ENCODE measurements at places on chromosomes 5 and 9.

- no peak for DNase-seq
Measured at GRCh38 chr5:10485142-10485795, 43.6 kb downstream of the ROPN1L start.

GRCh38 chr5:52531105-52531504 lies 256.6 kb upstream of the ITGA1 start:
- no peak for DNase-seq

- no peak for DNase-seq
Measured at GRCh38 chr5:1796371-1797102, 3.1 kb downstream of the MRPL36 start.

DNA sequence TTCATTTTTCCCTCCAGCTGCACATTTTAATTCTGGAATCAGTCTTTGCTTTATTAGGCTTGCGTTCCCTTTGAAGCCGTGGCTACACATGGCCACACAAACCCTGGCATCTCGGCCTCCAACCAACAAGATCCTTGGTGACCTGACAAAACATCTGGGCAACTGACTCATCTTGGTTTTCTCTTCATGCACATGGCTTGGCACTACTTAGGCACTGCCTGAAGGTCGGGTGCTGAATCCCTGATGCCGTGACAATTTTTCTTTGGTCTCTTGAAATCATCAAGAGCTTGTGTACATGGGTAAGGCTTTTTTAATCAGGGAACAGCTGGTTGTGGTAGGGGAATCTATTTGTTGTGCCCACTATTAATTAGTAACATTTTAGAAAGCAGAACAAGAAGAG lies 16.0 kb upstream of the PAPPA start:
- no peak for DNase-seq

GRCh38 chr5:470961-471749 lies 28.2 kb downstream of the EXOC3 start:
- DNase-seq: no peak

DNA sequence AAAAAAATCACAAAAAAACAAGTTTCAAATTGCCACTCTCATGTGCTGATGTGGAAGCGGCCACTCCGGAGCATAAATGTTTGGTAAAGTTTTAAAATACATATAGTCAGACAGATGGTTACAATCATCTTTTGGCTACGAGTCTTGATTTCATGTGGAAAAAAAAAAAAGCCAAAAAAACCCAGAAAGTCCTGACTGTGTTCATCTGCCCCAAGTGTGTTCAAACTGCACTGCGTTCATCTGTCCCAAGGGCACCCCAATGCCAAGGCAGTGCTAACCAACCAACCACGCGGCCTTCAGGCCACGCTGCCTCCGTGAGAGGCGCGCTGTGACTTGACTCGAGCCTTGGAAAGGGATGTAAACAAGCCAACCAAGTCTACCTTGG lies 127.1 kb downstream of the MYO10 start:
- DNase-seq: no peak

- no peak for DNase-seq
Measured at GRCh38 chr5:75668445-75668844, 48.8 kb downstream of the POC5 start.

- no peak for DNase-seq
Measured at GRCh38 chr9:3385871-3386270, 139.9 kb downstream of the RFX3 start.

- no peak for DNase-seq
Measured at GRCh38 chr9:81526587-81526986, 162.8 kb downstream of the TLE1 start.

DNA sequence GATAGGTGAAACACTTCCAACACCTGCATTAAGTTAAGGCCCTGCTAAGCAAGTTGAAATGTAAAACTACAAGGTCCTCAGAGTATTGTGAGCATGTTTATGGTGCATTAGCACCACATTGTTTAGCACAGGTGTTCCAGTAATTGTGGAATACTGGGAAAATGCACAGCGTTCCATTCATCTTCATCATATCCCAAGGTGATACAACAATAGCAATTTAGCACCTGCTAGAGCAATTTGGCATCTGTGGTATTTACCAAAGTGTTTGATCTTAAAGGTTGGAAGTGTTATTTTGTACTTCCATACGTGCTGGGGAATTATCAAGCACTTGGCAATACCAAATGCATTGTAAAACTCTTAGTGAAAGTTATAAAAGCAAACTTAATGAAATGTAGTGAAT lies 266.8 kb downstream of the CYLC2 start:
- no peak for DNase-seq

DNA sequence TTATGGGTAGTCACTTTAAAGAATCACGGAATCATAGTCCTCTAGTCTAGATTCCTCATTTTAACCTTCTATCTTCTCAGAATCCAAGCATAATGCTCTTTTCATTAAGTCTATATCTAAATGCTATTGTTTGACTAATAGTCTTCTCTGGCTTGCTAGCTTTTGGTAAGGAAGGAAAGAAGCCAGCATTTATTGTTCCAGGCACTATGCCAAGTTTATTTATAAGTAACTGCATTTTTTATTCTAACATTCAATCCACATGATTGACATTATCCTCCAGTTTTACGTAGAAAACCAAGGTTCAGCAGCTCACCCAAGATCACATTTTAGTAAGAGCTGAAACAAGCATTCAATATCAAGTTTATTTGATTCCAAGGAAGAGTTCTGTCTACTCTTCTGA lies 254.2 kb downstream of the SAXO1 start:
- DNase-seq: no peak

- DNase-seq: no peak
Measured at GRCh38 chr9:112127281-112127680, 47.8 kb downstream of the SUSD1 start.

DNA sequence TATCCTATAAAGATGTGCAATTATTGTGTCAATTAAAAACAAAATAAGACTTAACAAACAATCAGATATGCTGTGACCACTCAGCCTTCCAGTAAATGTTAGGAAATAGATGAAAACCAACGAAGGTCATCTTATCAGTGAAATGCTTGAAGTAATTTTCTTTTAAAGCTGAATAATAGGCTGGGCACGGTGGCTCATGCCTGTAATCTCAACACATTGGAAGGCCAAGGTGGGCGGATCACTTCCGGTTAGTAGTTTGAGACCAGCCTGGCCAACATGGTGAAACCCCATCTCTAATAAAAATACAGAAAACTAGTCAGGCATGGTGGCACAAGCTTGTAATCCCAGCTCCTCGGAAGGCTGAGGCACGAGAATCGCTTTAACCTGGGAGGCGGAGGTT lies 31.2 kb downstream of the NLN start:
- DNase-seq: no peak

DNA sequence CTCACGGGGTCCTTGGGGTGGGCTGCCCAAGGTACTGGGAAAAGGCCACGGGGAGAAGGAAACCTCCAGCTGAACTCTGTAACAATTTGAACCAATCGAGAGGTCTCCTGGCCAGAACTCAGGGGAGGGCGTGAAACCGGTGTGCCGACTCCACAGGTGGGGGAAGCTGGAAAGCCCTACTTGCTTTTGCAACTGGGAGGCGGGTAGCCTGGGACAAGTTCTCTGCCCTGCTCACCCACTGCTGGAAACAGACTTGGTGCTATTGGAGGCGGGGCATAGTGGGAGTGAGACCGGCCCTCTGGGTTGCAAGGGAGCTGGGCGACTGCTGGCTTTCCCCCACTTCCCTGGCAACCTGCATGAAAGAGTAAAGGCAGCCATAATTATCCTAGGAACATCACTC lies 73.2 kb upstream of the SLIT3 start:
- no peak for DNase-seq

DNA sequence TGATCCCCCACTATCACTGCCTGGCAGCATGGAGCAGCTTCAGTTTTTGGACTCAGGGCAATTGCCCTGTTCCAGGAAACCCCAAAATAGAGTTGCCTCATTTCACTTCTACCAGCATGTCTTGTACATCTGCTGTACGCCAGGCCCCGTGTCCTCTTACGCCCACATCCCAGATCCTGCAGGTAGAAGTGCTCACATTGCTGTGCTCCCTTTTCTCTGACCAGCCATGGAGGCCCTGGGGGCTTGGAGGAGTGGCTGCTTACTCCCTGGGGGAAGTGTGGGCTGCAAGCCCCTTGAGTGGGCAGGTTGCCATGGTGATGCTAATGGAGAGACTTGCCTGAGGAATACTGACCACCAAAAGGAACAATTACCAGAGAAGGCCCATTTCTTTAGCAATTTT lies 55.6 kb upstream of the KCNIP1 start:
- DNase-seq: no peak

DNA sequence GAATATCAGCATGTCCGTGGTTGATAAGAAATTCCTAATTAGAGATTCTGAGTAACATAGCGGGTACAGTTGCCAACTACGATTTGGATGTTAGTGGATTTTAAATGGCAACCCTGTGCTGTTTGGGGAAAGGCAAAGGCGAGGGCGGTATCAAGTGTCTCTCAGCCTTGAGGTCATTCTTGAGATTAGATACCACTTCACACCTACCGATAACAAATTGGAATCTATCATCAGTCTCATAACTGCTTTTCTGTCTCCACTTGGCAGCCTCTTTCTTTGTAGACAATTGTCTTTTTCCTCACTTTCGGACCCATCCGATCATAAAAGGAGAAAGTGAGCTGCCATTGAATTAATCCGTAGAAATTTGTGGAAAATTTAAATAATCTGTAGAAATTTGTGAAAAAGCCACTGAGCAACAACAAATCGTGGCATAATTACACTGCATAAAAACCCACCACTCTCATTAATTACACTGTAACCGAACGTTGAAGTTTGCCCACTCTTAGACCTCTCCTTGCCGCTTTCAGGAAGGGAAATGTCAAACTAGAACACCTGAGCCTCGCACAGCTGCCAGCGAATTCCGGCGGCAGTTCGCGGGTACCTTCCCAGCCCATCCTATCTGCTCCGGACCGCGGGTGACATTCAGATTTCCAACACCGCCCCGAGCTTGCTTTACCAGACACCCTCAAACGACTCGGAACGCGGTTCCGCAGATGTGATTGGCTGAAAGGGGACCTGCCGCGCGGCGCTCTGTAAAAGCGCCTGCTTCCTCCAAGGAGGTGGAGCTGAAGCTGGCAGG lies 849 bp upstream of the RGMB start:
- DNase-seq: peak; percentile 54

GRCh38 chr5:108345541-108346171 lies 36.2 kb downstream of the FBXL17 start:
- DNase-seq: no peak

- peak; percentile 33 for DNase-seq
Measured at GRCh38 chr9:92634712-92635605, 35.0 kb downstream of the IPPK start.

DNA sequence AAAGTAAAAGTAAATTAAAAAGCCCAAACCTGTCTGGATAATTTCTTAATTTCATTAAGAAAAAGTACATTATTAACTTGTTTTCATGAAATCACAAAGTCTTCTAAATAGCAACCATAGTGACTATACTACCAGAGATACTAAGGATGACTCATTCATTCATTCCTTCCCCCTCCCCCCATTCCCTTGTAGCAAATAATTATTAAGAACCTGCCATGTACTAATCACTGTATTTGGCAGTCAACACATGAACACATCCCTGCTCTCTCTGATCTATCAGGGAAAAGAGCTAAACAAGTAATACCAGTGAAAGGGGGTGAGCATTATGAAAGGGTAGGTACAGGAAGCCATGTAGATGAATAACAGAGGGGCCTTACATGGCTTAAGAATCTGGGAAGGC lies 203.9 kb downstream of the CWC27 start:
- DNase-seq: no peak

- DNase-seq: no peak
Measured at GRCh38 chr5:21826884-21827283, 1026.3 kb downstream of the CDH12 start.

- DNase-seq: no peak
Measured at GRCh38 chr9:129451669-129452068, 169.2 kb downstream of the C9orf50 start.

- no peak for DNase-seq
Measured at GRCh38 chr5:138303372-138303771, 28.2 kb downstream of the CDC25C start.

GRCh38 chr5:57859626-57860025 lies 377.0 kb upstream of the ACTBL2 start:
- no peak for DNase-seq

DNA sequence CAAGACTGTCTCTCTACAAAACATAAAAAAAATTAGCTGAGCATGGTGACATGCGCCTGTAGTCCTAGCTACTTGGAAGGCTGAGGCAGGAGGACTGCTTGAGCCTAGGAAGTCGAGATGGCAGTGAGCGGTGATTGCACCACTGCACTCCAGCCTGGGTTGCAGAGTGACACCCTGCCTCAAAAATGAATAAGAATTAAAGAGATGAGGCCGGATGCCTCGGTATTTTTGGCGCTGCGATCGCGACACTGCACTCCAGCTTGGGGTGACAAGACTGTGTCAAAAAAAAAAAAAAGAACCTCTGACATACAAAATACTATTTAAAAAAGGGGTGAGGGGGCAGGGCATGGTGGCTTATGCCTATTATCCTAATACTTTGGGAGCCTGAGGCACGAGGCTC lies 7.3 kb downstream of the GPBP1 start:
- no peak for DNase-seq

DNA sequence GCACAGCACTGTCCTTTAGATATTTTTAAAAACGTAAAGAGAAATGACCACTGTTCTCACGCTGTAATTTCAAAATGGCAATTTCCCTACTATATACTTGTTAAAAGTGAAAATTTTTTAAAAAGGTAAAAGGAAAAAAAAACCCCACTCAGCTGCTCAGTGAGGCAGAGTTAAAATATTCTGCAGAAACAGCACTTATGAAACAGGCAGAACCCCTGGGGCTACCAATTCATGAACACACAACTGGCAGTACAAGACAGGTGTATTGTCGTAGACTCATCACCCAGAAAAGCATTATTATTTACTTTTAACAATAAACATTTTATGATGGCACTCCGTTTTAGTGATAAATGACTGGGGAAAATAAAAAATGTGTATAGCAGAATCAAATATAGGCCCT lies 1.5 kb upstream of the RASGRF2 start:
- no peak for DNase-seq

DNA sequence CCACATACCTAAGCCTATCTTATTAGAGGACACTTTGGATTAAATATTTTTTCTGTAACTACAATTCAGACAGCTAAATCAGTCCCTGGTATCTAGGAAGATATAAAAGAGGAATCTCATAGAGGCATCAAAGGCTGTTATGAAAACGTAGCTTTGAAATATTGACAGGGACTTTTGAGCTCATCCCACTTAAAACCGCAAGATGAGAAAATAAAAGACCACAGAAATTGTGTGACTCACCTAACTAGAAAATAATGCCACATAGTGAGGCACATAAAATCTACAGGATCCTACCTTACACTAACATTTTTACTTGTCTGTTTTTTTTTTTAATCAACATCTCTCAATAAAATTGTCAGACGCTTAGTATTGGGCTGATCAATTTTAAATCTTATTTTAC lies 686.5 kb upstream of the COX7C start:
- DNase-seq: no peak

- no peak for DNase-seq
Measured at GRCh38 chr9:129313331-129313955, 135.4 kb upstream of the IER5L start.

GRCh38 chr5:111411301-111411700 lies 101.0 kb downstream of the STARD4 start:
- DNase-seq: no peak

DNA sequence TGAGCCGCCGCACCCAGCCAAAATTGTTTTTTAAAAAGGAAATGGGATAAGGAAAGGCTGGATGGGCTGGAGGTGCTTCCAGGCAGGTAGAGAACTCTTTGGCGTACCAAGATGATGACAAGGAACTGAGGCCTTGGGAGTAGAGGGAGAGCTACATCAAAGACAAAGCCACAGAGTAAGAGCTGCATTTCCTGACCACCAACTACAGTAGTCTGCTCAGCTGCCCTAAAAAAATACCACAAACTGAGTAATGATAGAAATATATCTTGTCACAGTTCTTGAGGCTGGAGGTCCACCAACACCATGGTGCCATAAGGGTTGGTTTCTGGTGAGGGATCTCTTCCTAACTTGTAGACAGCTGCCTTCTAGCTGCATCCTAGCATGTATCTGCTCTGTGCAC lies 8.2 kb downstream of the OR1K1 start:
- DNase-seq: peak; percentile 18
